ENCODE measurements at places on chromosomes 13 and 19.

DNA sequence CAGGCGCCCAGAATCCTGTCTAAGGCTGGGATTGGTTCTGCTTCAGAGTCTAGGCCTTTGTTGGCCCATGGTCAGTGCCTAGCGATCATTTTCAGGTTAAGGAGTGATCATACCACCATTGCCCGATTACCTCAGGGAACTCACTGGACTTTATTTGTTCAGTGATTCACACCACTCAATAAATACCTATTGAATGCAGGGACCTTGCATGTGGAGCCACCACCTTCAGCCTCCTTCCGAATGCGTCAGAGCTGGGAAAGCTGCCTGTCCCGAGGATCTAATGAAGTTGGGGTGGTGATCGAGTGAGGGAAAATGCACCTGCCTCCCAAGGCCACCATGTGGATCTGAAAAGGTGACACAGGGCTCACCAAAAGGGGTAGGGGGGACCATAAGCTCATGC lies 40.0 kb upstream of the POU2F2 start:
- DNase-seq: no peak

DNA sequence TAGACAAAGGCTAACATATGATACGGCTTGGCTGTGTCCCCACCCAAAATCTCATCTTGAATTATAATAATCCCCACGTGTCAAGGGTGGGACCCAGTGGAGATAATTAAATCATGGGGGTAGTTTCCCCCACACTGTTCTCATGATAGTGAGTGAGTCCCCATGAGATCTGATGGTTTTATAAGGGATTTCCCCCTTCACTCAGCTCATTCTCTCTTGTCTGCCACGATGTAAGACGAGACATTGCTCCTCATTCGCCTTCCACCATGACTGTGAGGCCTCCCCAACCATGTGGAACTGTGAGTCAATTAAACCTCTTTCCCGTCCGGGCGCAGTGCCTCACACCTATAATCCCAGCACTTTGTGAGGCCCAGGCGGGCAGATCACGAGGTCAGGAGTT lies 143.5 kb downstream of the RXFP2 start:
- no peak for DNase-seq

- DNase-seq: no peak
Measured at GRCh38 chr19:30567536-30568232, 195.5 kb downstream of the ZNF536 start.

DNA sequence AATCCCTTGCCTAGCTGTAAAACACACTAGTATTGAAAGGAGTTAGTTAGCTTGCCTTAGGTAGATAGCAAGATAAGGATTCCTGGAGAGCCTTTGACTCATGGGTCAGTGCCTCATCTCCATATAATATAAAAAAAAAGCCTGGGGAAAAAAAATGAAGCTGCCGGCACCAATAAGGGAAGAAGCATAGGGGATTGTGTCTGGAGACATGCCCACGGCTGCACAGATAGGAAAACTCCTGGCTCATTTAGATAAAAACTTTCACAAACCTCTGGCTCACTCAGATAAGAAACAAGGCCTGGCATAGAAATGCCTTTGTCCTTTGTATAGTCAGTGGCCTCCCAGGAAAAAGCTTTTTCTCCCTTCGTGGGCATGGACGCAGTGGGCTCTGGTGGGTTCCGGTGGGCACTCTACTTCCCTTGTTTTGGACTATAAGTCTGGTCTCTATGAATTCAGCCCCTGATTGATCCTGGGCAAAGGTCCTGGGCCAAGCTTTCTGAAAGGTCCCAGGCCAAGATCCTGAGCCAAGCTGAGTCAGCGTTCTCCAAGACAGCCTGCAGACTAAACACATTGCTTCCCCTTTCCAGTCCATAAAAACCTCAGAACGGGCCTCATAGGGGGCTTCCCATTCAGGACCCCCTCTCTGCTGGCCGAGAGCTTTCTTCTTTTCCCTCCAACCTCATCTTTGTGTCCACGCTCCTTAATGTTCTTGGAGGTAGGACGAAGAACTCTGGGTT lies 4.9 kb upstream of the OR7A17 start:
- DNase-seq: no peak

DNA sequence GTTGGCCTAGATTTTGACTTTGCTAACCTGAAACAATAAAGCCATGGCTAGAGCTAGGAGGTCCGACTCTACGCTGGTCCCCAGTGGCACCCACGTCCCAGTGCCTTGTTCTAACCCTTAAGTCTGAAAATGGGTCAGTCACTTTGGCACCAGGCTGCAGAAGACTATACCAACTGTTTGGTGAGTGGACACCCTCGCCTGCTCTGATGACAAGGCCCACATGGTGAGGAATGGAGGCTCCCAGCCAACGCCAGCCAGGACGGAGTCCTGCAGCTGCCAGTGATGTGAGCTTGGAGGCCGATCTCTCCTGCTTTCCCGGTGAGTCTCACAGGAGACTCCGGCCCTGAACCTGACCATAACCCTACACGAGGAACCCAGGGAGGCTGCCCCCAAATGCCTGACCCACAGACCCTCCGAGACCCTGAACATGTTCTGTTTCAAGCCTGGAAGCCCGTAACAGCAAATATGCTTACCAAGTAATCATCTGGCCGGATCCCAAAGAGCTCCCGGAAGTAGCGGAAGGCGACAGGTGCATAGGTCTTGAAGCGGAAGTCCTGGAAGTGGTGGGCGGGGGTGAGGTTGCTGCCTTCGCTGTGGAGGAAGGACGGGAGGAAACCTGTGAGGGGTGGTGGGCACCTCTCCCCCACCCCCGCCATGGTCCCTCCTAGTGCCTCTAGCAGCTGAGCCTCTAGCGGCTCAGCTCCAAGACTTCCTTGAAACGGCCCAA lies 34.1 kb upstream of the CACTIN start:
- DNase-seq: no peak

DNA sequence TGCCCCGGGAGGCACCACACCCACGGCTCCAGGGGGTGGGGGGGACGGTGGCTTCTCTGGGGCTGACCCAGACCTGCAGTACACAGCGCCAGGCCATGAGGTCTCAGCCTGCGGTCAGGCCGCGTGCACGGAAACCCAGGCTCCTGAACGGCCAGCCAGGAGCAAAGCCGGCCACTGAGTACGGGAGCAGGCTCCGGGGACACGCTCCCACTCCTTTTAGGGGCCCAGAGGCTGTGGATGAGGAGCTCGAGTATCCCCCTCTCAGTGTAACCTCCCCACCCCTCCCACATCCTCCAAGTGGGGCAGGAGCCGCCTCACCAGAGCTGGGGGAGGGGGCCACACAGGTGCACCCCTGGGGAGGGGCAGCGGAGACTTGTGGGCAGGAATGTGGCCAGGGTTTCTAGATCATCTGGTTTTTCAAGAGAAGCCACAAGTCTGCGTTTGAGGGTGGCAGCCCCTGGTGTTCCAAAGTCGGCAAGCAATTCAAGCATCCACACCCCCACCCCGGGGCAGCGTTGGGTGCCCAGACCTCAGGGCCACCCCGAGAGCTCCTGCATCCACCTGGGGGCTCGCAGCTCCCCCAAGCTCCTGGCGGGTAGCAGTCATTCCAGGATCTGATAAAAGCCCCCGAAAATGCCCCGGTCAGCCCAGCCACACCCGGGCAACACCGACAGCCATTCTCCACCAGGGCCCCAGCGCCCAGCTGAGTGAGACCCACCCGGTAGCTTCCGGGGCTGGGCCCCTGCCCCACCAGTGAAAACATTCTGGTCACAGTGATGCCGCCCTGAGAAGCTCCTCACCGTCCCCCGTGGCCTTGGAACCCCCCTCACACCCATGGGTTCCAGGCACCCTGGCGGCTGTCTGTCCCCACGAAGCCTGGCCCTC lies 6.1 kb downstream of the SBNO2 start:
- no peak for DNase-seq

DNA sequence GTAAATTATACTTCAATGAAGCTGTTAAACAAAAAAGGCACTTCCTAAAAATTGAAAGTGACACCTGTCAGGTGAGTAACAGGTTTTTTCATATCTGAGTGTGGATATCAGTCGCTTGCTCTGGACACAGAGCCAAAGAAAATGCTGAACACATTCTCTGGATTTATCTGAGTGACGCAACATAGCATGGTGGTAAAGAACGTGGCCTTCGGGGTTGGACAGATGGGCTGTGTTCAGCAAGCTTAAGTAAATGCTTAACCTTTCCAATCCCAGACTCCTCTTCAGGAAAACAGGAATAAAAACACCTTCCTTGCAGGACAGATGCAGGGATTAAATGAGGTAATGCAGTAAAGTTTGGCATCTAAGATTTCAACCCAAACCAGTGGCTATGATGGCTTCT lies 132.0 kb downstream of the FOXO1 start:
- no peak for DNase-seq

- DNase-seq: no peak
Measured at GRCh38 chr13:36582977-36583376, 90.8 kb upstream of the SERTM1 start.

- no peak for DNase-seq
Measured at GRCh38 chr19:1749373-1750342, 3.6 kb upstream of the ONECUT3 start.

DNA sequence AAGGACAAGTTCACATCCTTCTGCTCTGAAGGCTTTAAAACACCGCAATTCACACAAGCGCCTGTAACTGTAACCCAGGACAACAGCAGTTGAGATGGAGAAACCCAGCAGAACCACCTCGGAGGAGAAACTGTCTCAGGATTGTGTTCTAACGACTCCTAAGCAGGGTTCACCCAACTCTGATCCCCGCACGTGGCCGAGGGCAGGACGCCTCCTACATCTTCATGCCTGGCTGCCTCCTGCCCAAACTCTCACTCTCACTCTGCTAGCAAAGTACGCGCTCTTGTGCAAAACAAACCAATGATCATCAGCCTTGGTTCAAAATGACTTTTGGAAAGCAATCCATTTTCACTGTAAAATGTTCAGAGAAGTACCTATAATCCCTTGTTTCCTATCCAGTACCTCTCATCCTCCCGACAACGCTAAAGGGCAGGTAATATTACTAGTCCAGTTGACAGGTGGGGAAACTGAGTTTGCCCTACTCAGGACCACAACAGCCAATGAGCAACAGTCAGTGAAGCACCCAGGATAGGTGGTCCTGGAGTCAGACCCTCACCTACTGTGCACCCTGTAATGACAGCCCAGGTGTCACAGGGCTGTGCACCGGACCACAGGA lies 25.6 kb downstream of the EPS15L1 start:
- DNase-seq: no peak

- DNase-seq: no peak
Measured at GRCh38 chr13:29196409-29197074, 376.4 kb downstream of the MTUS2 start.

- DNase-seq: no peak
Measured at GRCh38 chr13:24906268-24906667, 142.3 kb downstream of the RNF17 start.

GRCh38 chr13:45416516-45417128 lies 1.6 kb downstream of the SLC25A30 start:
- DNase-seq: no peak

DNA sequence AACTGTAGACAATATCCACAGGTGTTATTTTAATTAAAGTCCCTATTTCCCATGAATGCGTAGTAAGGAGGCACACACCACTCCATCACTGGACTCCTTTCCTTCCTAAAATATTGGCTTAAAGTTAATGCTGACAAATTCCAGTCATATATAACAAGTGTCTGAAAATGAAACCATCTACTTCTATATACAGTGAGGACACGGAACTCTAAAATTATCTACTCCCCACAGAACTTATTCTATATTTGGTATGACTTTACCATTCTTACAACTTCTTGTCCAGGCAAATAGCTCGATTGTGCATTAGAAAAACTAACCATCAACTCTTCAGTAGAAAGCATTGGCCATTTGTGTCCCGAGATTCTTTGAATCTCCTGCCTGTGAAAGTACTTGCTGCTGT lies 1560.2 kb downstream of the EFNB2 start:
- no peak for DNase-seq

DNA sequence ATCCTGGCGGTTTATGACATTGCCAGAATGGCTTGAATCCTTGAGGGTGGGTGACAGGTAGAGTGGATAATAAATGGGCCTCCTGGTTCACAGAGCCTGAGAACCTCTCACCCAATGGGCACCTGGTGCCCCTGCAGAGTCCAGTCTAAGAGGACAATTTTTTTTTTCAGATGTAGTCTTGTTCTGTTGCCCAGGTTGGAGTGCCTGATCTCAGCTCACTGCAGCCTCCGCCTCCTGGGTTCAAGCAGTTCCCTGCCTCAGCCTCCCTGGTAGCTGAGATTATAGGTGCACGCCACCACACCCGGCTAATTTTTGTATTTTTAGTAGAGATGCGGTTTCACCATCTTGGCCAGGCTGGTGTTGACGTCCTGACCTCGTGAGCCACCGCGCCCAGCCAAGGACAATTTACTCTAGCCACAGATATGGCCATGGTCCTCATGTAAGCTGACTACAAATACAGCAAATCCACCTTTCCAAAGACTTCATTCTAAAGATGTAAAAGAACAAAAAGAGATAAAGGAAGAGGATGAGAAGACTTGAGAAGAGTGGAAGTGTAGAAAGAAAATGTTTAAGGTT lies 33.0 kb downstream of the COL4A2 start:
- no peak for DNase-seq

DNA sequence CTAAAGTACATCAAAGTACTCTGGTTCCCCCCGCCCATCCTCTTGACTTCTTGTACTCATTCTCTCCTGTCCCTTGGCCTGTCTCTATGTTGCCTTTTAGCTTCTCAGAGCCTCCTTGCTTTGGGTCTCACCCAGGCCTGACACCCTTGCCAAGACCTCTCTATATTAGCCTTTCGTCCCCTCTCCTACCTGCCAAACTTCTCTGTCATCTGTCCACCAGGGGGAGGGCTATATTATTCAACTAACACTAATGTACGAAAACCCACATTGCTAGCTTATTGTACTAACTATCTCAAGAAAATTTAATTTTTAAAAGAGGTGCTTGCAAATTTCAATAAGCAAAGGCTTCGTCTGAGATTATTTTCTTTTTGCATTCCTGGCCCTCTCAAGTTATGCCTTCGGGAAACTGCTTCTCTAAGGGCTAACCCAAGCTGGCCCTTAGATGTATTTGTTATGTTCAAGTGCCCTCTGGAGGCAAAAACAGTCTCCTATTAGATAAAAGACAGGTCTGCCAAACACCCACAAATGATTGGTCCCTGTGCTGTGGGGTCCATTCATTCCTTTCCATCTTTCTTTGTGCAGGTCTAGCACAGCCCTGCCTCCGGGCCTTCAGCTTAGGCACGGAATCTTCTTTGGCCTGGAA lies 6.3 kb upstream of the MRPS31 start:
- DNase-seq: peak; percentile 11

- no peak for DNase-seq
Measured at GRCh38 chr19:48955308-48955958, 758 bp downstream of the BAX start.

Measured in stimulated activated CD8-positive, alpha-beta memory T cell treated with anti-CD3 and anti-CD28 coated beads, Interleukin-7, amount 100 ng/mL, for 1 hour (primary cell).